Foreskin keratinocyte (primary cell): ENCODE measurements at places on chromosomes 12 and 14. TPM values are rescaled to one million over a fixed set of nuclear protein-coding genes. Genes with fewer than 3 reads are reported as not detected.

The CLEC4D gene
- total RNA-seq = not detected in 2 replicates

The CDC42BPB gene
- 52.9 and 59.7 TPM in 2 replicates for total RNA-seq

The NR1H4 gene
- total RNA-seq = not detected in 2 replicates

The ABHD12B gene
- total RNA-seq = not detected in 2 replicates

The TAS2R20 gene
- 0.21 and 0.44 TPM in 2 replicates for total RNA-seq

The CAPZA3 gene
- not detected in 2 replicates for total RNA-seq

The AICDA gene
- not detected in 2 replicates for total RNA-seq

The CFAP54 gene
- total RNA-seq = 0.78 and 0.85 TPM in 2 replicates

The TAS2R13 gene
- total RNA-seq = 0.18 and 0.24 TPM in 2 replicates

The MRPL42 gene
- 75.4 and 85.8 TPM in 2 replicates for total RNA-seq

The ZNF385A gene
- 29.8 and 31.9 TPM in 2 replicates for total RNA-seq

- DNase-seq = no peak
Observed at GRCh38 chr12:124833693-124834122, 30.0 kb downstream of the SCARB1 start.

DNA sequence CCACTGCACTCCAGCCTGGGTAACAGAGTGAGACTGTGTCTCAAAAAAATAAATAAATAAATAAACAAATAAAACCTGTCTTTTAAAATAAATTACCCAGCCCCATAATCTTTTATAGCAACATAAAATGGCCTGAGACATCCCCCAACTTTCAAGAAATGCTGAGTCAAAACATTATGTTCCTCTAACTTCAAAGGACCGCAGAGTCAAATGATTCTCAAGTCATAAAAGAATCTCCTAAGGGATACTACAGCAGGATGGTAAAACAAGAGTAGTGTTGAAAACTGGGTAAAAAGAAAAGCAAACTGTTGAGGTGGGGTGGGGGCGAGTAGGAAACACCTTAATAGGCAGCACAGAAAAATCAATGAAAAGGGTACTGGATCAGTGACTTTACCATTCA lies 9.5 kb downstream of the BLTP3B start:
- DNase-seq = no peak

DNA sequence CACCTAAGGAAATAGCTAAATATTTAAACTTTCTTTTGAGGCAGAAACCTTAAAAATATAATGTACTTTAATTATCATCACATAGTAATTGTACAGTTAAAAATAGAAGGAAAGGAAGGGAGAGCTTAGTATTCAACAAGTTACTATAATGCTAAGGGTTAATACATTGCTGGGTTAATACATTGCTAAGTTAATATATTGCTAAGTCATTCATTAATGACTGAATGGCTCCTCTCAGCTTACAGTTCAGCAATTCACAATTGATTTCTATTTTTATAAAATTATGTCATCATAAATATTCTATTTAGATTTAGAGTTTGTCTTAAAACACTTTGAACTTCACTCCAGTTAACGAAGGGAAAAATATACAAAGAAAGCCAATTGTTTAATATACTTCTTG lies 207.9 kb downstream of the BMP4 start:
- no peak for DNase-seq

DNA sequence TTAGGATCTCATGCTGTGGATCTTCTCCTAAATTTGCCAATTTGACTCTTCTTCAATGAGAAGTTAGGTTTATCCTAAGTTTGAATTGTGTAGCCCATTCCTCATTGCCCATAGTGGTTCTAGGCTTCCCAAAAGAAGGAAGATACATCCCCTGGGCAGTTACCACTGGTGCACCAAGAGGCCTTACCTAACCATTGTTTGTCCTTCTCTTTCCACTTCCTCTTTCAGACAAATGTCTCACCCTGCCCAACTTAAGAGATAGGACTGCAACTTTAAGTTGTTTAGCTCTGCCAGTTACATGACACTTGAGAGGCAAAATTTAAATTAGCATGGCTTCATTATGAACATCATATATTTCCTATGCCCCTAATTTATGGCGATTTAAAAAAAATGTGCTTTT lies 9.4 kb upstream of the KCNH3 start:
- DNase-seq = no peak

DNA sequence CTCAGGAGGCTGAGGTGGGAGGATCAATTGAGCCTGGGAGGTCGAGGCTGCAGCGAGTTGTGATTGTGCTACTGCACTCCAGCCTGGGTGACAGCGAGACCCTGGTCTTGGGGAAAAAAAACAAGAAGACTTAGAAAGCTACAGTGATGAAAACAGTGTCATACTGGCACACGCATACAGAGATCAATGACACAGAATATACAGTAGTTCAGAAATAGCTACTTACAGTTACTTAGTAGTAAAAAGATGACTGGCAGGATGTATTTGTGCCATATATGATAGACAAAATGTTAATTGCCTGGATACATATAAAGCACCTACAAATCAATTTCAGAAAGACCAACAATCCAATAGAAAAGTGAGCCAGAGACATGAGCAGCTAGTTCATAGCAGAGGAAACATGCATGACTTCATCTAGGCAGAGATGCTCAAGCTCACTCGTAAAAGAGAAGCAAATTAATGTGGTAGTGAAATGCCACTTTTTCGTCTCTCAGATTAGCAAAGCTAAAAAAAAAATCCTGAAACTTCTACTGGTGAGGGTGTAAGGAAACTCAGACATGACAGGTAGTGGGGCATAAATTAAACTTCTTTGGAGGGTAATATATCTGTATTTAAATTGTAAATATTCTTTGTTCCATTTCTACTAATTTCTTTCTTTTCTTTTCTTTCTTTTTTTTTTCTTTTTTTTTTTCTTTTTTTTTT lies 2.5 kb upstream of the ALDH2 start:
- no peak for DNase-seq

DNA sequence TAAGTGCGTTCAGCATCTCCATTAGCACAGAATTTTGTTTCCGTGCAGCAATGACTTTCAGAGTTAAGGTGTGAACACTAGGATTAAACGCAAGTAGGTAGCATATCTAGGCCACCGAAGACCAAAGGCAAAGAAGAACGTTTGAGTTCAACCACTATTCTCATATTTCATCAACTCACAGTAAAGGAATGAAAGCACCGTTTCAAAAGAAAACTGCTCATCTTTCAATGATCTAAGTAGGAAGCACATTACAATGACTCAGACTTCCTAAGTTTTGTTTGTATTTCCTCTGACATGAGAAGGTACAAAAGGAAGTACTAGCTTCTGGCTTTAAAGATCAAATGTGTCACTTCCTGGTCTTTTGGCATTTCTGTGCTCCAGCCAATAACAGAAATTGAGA lies 57.6 kb downstream of the ACADS start:
- peak; percentile 71 for DNase-seq

GRCh38 chr12:102883204-102883799 lies 33.7 kb downstream of the PAH start:
- peak; percentile 13 for DNase-seq

DNA sequence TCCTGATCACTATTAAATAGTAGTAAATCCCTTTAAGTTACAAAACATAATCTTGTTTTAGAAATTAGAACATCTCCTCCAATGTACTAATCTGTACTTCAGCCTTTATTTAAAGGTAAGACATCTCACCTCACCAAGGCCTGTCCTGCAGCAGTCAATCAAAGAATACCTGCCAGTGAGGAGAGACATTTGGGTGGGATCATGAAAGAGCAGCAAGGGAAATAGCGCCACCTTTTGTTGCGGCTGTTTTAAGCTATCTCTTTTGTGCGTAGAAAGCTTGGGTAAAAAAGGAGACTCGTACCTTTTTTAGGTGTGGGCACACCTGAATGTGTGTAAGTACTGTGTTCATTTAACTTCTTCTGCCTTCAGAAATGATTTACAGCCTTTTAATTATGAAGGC lies 117.8 kb upstream of the TMTC1 start:
- no peak for DNase-seq

GRCh38 chr14:101088714-101089113 lies 185.2 kb upstream of the RTL1 start:
- no peak for DNase-seq

- DNase-seq = no peak
Observed at GRCh38 chr12:70402597-70402996, 36.5 kb downstream of the KCNMB4 start.

DNA sequence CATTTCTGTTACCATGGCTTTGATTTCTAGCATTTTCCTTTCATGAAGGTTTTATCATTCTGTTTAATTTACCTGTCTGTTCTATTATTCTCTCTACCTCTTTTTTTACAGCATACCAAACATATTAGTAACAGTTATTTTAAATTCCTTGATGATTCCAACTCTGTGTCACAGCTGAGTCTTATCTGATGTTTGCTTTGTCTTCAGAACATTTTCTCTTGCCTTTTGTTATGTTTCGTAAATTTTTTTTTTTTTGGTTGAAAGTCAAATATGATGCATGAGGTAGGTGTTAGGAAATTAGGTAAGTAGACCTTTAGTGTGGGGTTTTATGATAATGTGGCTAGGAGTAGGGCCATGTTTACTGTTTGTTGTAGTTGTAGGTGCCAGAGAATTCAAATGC lies 496.4 kb downstream of the FOXG1 start:
- DNase-seq = peak; percentile 58

DNA sequence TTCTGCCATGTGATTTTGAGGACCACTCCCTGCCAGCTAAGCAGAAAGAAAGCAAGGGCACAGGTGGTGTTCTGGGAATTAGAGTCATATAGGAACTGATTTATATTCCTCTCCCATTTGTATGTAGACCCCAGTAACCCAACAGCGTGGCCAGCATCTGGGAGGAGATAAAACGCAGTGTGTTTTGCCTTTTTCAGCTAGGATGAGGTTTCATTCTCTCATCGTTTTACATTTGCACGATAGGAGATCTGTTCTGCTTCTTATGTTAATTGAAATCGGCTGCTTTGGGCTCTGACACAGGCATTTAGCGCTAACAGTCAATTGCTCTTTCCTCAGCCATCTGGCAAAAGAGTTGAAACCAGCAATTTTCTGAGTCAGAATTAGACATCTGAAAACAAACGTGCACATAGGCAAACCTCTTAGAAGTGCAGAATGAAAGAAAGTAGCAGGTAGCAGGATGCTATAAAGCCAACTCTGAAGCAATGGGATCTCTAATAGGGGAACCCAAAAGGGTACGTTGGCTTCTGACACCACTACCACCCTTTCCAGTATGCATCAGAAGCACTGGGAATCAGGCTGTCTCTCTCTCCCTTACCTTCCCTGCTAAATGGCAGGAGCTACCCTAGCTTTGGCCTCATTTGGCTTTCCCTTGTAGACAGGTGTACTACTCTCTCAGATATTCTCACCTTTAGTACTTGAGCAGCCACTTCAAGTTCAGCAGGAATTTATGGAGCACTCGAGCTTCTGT lies 219.1 kb downstream of the PHLDA1 start:
- no peak for DNase-seq

- DNase-seq = peak; percentile 92
Observed at GRCh38 chr12:38904537-38905479, 583 bp downstream of the CPNE8 start.

- no peak for DNase-seq
Observed at GRCh38 chr14:75547552-75548250, 25.4 kb downstream of the BATF start.

DNA sequence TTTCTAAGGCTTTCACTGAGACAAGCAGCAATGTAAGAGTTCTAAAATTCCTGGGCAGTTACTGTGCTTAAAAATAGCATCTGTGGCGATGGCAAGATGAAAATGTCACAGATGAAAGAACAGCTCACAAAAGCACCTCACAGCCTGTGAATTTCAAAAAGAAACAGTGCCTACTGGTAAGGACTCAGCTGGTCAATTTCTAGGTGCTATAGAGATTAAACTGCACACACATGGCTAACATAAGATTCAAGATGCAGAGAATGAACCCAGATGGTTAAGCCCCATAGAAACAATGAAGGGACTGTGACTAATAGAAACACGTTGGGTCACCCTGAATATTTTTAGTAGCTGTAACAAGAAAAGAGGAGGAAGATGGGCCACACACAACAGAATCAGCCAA lies 12.0 kb upstream of the IL26 start:
- no peak for DNase-seq

- DNase-seq = no peak
Observed at GRCh38 chr12:104555648-104556047, 98.9 kb downstream of the CHST11 start.

DNA sequence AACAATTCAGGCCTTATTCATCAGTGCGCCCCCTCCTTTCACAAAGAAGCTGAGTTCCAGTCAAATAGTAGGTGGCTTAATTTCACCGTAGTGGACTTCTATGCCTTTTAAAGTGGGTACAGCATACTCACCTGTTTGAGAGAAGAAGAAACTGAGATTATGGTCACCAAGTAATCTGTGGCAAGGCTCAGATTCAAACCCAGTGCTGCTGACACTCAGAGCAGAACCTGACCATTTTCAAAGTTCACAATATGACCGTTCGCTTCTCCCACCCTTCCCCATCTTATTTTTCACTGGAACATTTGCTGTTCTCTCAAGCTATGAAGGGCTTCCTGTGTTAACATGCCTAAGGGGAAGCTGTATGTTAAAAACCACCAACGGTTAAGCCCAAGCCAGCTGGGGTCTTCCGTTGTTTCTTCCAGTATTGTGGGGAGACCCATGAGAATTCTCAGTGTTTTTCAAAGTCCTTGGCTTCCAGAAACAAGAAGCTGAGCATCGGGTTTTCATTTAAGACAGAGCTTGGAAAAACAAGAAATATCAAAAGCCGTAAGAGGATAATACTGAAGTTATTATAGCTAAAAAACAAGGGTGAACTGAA lies 6.1 kb upstream of the PSMA6 start:
- DNase-seq = no peak

- no peak for DNase-seq
Observed at GRCh38 chr14:42628602-42629001, 1021.9 kb downstream of the LRFN5 start.

DNA sequence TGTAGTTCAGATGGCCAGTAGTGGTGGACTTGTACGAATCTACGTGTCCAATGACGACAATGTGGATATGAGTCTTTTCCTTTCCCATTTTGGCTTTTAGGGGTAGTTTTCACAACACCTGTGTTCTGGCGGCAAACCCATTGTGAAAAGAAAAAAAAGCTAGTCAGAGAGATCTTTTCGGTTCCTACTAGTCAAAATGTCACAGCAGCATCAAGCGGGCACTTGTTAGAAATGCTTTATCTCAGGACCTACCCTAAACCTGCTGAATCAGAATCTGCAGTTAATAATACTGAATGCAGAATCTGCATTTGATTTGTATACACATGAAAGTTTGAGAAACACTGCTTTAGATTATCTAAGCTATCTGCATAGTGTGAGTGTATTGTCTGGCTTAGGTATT lies 18.3 kb downstream of the AEBP2 start:
- DNase-seq = no peak

- no peak for DNase-seq
Observed at GRCh38 chr14:61881046-61881445, 118.8 kb downstream of the SNAPC1 start.

DNA sequence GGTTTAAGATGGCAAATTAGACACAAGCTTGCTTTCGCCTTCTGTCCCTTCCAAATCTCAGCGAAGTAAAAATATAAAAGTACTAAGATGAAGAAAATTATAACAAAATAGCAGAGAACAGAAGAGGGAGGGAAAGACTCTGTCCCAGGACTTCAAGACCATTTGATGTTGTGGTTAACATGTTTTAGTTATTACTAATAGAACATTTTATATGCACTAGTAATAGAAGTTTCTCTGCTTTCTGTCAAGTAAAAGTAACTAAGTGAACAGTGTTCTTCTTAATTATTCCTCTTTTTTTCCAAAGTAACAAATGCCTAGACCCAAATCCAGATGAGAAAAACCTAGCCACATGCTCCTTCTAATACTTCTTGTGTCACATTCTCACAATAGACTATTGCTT lies 85.1 kb upstream of the DAAM1 start:
- DNase-seq = no peak

- no peak for DNase-seq
Observed at GRCh38 chr12:62744551-62744950, 190.4 kb downstream of the PPM1H start.
